BJ (cell line): ENCODE measurements at places on chromosomes 5 and 9.

GRCh38 chr9:136596630-136597031 lies 50.8 kb upstream of the NOTCH1 start:
- DNase-seq = no peak

DNA sequence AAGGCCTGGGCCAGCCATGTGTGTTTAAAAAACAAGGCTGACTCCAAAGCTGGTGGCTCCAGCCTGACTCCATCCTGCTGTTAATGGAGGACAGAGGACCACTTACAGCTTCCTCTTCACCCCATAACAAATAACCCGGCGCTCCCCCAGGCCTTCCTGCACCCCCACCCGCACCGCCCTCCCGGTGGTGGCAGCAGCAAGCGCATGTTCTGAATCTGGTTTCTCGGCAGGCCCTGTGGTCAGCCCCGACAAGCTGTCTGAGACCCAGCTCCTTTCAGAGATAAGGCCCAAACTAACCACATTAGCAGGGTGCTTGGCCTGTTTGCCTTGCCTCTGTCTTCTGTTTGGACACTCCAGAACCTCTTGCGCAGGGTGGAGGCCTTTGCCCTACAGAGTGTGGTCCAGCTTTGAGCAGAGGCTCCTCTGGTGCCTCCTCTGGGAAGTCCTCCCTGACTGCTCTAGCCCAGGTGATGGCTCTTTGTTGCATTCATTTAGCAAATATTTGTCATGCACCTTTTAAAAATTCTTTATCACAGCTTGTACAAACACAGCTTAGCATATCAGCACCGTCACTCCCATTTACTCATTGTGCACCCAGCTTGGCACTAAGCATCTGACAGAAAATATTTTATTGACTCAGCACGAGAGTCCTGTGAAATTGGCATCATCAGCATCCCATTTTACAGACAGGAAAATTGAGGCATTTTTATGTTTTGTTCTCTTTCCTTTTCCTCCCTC lies 78.4 kb downstream of the NDFIP1 start:
- DNase-seq = no peak

DNA sequence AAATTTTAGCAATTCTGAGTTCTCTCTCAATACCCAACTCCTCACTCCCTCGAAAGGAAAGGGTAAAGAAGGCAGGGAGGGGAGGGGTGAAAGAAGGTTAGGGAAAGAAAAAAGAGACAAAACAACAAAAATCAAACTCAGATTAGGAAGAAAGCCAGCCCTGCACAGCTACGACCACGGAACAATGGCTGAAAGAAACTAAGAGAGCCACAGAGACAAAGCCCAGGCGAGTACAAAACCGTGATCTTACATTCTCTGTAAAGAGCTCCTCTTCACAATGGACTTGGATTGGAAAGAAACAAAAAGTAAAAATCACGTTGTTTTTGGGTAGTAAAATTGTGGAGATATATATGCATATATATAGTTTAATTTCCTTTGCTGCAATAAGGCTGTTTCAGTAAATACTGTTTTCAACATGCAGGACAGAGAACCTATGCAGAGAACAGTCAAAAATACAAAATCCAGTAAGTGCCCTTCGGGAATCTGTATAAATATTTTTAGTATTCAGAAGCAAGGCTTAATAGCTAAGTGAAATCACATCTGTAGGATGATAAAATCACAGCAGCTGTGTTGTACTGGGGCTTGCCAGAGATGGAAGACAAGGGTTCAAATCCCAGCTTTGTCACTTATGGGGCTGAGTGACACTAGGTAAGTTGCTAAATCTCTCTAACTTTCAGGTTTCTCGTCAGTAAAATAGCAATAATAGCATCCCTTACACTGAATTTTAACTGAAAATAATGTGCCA lies 16.9 kb downstream of the PSMB7 start:
- DNase-seq = no peak

DNA sequence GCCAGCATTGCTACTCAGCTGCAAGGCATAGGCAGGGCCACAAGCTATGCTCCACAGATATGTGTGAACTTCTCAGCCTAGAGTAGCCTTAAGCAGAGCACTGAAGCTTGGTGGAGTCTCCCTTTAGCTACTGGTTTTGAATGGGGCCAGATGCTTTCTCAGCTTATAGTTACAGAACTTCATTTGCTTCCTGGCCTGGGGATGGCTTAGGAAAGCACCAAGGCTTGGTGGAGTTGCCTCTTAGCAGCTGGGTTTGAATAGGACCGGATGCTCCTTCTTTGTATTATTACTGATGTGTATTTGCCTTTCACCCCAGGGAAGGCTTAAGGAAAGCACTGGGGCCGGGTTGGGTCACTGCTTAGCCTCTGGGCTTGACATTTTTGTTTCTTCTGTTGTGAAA lies 497.8 kb upstream of the SEMA6A start:
- DNase-seq = no peak

GRCh38 chr9:123375469-123376132 lies 19.6 kb downstream of the CRB2 start:
- no peak for DNase-seq

- DNase-seq = no peak
Measured at GRCh38 chr5:173231996-173232498, 3.0 kb downstream of the NKX2-5 start.

- no peak for DNase-seq
Measured at GRCh38 chr5:178794433-178794832, 64.0 kb upstream of the ZNF354A start.

DNA sequence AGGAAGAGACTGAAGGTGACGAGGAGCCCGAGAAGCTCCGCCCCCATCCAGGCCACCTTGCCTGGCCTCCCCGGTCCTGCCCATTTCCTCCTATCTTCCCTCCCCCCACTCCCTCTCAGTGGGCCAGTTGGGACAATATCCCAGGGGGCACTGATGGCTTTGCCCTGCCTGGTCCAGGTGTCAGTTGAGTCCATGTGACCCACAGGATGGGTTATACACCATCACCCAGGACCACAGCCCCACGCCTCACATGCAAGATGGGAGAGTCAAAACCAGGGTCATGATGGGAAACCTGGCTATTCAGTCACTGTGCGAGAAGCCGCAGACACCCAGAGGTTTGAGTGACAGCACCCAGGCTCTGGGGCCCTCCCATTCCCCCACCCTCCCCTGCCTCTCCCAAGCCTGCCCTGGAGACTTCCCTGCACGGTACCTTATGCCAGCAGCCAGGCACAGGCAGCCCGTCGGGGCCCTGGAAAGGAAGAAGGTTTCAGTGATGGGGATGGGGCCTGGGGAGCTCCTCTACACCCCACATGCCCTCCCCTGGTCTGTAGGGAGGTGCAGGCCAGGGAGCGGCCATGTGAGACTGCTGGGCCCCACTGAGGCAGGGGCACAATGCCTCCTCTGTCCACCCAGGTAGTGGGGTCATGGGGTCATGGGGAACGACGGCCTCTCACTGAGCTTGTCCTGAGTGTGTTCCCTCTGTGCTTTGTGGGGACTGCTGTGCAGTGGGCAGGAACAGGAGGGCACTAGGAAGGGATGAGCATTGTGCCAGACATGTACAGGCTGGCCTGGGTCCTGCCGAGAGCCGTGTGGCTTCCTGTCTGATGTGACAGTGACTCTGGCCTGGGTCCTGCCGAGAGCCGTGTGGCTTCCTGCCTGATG lies 6.3 kb upstream of the PHYKPL start:
- no peak for DNase-seq

DNA sequence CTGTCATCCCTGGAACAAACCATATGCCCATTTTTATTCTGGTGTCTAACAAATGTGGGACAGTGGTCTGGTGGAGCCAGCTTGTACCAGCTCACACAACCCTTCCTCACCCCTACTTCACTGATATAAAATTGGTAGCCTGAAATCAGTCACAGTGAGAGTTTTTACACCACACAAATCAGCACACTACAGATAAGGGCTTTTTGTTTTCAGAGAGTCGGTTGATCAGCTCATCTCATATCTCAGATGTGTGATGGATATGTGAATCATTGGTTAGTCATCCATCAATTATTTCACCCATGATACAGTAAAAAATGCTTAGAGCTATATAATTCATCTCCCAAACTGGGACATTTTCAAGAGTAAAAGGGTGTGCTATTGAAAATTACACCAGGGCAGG lies 529.2 kb downstream of the EBF1 start:
- no peak for DNase-seq

GRCh38 chr9:23229890-23230317 lies 596.1 kb downstream of the ELAVL2 start:
- no peak for DNase-seq

- no peak for DNase-seq
Measured at GRCh38 chr9:90445391-90445790, 197.2 kb downstream of the DIRAS2 start.

DNA sequence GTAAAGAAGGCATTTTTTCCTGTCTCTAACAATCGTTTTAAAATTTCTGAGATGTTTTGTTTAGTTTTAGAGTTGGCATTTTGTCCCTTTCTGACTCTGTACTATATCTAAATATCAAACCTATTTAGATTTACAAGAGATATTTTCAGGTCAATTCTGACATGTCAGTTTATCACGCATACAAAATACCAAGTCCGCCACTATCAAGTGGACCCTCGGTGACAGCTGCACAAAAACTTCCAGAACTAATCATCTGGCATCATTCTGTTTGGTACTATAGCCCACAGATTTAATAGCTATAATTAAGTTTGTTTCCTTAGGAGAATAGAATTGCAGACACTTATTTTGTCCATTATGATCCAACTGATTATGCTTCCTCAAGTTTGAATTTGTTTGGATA lies 1278.2 kb downstream of the CDH12 start:
- DNase-seq = no peak

GRCh38 chr9:134802216-134802795 lies 78.3 kb upstream of the FCN2 start:
- DNase-seq = no peak

- no peak for DNase-seq
Measured at GRCh38 chr5:71701407-71701806, 17.7 kb upstream of the CARTPT start.

- DNase-seq = no peak
Measured at GRCh38 chr9:111605041-111605559, 5.7 kb upstream of the PTGR1 start.

DNA sequence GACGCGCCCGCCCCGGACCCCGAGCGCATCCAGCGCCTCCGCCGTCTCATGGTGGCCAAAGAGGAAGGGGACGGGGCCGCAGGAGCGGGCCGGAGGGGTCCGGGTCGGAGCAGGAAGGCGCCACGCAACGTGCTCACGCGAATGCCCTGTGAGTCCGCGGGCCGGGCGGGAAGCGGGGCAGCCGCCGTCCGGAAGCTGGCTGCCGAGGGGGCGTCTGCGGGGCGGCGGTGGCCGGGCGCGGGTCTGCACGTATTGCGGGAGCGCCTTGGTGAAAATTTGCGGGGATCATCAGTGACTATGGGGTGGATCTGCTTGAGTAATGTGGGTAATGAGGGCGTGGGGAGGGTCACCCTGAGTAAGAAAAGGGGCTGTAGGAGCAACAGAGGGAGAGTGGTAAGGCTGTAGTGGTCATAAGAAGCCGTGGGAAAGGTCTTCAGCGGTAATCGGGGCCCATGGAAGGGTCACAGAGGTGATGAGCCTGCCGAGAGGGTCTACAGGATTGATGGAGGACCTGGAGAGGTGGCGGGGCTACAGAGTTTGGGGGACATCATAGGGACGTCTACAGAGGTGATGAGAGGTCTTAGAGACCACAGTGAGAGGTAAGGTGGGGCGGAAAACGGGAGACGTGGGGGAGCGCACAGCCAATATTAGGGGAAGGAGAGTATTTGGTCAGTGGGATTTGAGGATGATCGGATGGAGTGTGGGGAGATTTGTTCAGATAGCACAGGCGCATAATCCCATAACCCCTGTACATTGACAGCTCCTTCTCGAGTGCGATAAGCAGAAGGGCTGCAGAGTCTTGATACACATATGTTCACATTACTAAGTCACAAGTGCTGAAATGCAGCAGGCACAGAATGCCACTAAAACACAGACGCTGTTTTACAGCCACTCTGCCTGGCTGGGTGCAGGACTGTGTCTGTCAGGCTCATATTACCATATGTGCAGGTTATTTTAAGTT lies 819 bp downstream of the LSM11 start:
- no peak for DNase-seq

DNA sequence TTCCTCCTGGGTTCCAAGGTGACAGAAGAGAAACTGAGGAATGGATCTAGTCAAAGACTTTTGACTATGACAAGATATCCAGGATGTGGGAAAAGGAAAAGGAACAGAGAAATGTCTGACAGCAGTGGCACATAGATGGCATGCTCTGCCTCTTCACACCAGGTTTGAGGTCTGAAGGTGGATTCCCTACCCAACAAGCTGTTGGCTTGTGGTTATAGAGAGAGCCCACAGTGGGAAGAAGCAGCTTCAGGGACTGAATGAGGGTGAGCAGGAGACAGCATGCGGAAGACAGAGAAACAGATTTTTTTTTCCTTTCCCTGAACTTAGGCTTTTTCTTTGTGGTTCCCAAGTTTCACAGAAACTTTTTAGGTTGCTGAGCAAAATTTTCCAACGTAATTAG lies 20.6 kb downstream of the IFNW1 start:
- DNase-seq = no peak

DNA sequence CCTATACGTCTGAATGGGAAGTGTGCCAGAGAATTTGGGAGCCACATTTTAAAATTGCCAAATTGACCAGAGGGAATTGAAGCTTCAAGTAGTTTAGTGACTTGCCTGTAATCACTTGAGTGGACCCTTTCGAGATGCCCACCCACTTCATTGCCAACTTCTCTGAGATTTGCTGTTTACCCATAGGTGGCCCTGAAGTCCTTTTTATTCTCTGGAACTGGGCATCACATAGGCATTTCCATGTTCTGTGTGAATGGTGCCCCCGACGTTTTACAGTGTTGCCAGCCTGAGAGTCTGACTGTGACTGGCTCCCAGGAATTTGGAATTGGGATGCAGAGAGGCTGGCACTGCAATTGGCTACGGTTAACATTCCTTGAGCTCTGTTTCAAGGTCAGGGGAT lies 158.6 kb downstream of the SEMA6A start:
- DNase-seq = no peak

- no peak for DNase-seq
Measured at GRCh38 chr5:172944741-172945140, 14.5 kb upstream of the RPL26L1 start.
